ENCODE measurements at places on chromosomes 7 and 10.

GRCh38 chr10:124957404-124957947, 15.6 kb downstream of the ZRANB1 start:
- DNase-seq, result no peak

DNA sequence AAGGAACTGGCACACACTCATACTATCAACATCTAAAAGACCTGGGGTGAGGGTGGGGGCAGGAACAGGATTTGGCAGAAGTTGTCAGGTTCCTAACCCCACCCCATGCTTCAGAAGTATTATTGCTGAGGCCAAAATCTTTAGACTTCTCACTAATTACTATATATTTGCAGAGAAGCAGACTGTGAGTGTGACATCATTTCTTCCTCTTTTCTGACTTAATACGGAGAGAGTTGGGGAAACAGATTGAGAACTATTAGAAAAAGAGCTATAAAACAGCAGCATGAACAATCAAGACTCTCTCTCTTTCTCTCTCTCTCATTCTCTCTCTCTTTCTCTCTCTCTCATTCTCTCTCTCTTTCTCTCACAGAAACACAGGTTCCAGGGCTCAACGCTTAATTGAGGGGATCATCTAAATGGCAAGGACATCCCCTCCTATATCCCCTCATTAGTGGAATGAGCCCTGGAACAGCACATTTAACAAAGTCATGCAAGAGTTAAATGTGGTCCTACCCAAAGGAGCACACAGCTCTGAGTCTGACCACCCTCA, 94.8 kb downstream of the KCNMA1 start:
- DNase-seq, result no peak

DNA sequence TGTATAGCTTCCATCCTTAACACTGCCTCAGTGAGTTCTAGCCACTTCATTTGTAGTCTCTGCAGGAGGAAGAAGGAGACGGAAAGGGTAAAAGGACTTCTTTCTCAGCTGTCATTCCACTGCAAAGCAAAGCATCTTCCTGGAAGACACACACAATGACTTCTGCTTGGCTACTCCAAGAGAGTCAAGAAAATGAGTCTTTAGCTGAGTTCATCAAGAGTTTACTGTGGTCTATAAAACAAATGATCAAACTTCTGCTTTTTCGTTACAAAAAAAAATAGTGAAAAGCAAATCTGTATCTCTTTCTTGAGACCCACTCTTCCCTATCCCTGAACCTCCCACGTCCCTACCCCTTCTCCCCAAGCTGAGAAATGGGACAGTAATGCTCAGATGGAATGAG, 205.0 kb upstream of the AHR start:
- DNase-seq, result no peak

DNA sequence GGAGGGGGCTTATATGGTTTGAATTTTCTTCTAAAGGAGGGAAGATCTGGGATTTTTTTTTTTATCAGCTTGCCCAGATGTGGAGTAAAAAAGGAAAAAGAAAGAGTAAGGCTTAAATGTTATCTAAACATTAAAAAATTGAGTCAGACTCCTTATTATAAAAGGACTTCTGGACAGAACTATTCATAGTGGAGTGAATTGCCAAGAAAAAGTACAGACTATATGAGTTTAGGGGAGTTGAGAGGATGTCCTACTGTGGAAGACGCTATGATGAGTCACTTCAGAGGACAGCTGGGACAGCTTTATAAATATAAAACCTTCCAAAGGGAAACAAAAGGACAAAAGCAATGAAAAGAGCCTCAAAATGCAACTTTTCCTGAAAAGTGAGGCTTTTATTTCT, 73.0 kb downstream of the TFPI2 start:
- DNase-seq, result no peak

DNA sequence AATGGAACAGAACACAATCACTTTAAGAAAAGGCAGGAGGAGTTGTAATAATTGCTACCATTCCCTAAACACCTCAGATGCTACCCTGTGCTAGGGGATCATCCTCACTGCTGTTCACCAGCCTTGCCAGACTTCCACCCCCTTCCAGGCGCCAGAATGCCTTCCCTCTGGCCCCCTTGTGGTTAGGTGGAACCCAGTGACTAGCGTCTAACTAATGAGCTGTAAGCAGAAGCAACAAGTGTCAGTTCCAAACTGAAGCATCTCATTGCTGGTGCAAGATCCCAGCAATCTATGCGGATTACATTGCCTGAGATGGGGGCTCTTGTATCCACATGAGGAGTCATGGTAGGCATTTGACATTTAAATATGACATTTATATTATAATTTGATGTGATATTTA, 86.6 kb downstream of the FRMD4A start:
- DNase-seq, result no peak

- DNase-seq, result no peak
Observed at GRCh38 chr10:12709000-12709401, 292.5 kb downstream of the CCDC3 start.

GRCh38 chr7:66256281-66256680, 51.1 kb downstream of the TPST1 start:
- no peak for DNase-seq

GRCh38 chr7:119640326-119640725, 632.6 kb upstream of the KCND2 start:
- no peak for DNase-seq

- DNase-seq, result no peak
Observed at GRCh38 chr10:119657725-119658124, 6.5 kb downstream of the BAG3 start.

Data from GM19239 (cell line).